ENCODE measurements at places on chromosomes 7 and 10. TPM values are rescaled to one million over a fixed set of nuclear protein-coding genes. Genes with fewer than 3 reads are reported as not detected.

- DNase-seq = peak; percentile 33
Observed at GRCh38 chr7:5831196-5831595, 49.4 kb upstream of the OCM start.

DNA sequence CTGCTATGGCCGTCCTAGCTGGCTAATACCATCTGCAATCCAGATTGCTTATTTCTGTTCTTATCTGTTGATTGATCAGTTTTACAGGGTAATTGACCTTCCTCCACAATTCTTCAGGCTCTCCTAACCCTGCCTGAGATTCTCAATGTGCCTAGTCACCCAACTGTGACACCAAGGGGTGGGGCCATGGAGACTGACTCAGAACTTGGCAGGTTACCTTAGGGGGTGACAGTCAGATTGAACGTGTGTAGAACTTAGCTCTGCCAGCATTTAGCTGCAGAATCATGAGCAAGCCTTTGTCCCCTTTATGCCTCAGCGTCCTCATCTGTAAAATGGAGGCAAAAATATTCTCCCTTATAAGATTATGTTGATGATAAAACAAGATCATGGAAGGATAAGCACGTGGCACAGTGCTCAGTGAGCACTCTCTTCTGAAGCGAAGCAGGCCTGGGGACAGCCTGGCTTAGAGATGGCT lies 19.1 kb upstream of the LEP start:
- no peak for DNase-seq

DNA sequence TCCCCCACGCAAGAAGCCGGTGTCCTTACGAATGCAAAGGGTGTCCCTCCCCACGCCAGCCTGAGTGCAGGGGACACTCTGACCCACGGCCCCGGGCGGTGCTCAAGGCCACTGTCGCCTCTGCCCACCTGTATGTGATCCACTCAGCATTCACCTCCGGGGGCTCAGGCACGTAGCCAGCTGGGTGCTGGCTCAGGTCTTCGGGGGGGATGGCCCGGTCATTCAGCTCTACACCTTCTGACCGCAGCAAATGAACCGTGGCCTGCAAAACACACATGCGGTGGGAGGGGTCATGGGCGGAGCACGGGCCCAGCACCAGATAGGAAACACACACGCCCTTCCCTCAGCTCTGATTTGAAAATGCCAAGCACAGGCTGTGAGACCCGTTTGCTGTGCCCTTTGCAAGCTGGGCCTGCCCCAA lies 25.9 kb downstream of the CFAP46 start:
- DNase-seq = no peak

DNA sequence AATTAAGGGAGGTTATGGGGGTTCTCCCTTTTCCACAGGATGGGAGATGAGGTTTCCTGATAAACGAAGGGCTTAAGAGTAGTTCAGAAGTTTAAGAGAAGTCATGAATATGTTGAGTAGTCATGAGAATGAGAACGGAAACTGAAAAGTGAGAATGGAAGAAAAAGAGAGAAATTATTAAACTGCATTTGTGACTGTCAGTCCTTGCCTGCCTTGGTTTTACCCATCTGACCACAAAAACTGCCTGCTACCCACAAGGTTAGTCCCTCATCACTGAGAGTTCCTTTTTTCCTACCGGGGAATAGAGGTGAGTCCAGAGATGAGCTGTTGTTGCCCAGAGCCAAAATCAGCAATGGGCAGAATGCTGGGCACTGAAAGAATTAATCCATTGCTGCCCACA lies 174.1 kb upstream of the BET1 start:
- no peak for DNase-seq

DNA sequence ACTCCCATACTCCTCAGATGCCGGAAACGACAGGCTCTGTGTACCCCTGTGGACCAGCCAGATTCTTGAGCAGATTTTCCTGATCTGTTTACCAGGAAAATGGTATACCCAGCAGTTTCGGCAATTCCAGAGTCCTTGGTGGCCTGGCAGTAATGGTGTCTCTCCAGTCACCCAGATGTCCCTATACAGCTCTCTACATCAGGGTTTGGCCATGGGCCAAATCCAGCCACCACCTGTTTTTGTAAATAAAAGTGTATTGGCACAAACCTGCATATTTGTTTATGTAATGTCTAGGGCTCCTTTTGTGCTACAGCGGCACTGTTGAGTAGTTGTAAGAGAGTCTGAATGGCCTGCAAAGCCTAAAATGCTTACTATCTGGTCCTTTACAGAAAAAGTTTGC lies 491.3 kb downstream of the RPS24 start:
- no peak for DNase-seq

GRCh38 chr10:131249955-131250344 lies 61.6 kb downstream of the TCERG1L start:
- no peak for DNase-seq

- peak; percentile 32 for DNase-seq
Observed at GRCh38 chr7:32905175-32905662, 13.7 kb upstream of the KBTBD2 start.

DNA sequence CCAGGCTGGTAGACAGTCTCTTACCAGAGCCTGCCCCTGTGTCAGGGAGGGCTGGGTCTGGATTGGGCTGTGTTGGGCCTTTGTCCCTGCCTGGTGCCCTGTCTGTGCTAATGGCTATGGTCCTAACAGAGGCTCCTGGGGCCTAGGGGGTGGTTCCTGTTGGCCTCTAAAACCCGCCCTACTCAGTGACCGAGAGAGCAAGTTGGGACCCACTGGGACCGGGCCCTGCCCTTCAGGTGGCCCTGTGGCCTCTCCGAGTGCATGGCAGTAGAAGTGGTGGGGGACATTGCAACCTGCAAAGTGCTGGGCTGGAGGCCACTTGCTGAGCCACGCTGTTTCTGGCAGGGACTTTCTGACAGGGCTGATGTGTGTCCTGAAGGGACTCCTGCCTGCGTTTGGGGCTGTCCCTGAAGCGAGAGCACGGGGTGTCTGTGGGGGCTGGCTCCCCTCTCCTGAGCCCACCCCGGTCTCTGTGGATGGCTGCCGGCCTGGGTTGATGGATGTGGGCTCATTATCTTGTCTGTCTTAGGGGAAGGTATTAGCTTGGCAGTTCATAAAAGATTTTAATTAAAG lies 56.2 kb downstream of the GLRX3 start:
- DNase-seq = no peak

GRCh38 chr7:2928613-2929311 lies 84.7 kb upstream of the GNA12 start:
- DNase-seq = no peak

- no peak for DNase-seq
Observed at GRCh38 chr10:118669020-118669791, 73.8 kb upstream of the PRLHR start.

DNA sequence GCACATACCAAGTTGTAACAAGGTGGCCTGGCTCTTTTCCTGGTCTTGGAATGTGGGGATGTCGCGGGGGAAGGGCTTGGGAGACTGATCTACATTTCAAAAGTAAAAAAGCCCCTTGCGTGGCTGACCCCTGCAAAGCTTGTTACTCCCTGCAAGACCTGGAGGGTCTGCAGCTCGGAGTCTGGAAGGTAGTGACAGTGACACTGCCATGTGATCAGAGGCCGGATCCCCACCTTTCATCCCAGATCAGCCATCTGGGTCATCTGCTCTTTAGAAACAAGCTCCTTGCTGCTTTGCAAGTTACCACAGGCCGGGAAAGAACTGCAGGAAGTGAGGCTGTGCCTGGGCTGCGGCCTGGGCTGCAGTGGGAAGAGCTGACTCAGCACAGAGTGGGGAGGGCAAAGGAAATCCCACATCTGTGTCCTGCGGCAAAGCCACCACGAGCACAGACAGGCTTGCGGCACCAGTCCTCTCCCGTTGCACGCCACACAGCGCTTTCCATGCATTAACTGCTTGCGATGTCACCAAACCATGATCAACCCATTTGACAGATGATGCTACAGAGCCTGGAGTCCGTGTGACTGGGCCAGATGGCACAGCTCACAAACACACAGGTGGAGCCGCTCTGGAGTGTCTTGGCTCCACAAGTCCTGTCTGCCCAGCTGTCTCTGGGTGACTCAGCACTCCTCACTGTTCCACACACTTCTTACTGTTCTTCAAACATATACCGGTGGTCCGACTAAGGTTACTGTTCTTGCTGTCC lies 97.7 kb downstream of the SH3PXD2A start:
- DNase-seq = no peak

- DNase-seq = no peak
Observed at GRCh38 chr7:130329681-130330080, 14.9 kb upstream of the CPA5 start.

- DNase-seq = no peak
Observed at GRCh38 chr10:68871105-68871711, 29.9 kb upstream of the DDX50 start.

DNA sequence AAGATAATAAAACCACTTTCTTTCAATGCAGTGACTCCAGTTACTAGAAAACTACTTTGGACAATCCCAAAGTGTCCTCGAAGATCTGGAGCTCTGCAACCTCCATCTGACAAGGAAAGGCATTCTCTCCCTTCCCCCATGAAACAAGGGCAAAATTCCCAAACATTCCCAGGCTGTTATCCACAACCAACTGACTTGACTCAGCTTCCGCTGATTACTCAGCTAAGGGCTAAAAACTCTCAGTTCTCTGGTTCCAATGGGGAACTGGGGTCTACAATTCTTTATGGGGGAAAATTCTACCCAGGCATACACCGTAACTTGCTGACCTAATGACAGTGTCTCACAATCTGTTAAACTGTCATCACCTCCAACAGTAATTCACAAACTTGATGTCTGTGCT lies 48.4 kb downstream of the SFMBT2 start:
- no peak for DNase-seq

GRCh38 chr7:45187089-45187945 lies 29.7 kb downstream of the RAMP3 start:
- no peak for DNase-seq

DNA sequence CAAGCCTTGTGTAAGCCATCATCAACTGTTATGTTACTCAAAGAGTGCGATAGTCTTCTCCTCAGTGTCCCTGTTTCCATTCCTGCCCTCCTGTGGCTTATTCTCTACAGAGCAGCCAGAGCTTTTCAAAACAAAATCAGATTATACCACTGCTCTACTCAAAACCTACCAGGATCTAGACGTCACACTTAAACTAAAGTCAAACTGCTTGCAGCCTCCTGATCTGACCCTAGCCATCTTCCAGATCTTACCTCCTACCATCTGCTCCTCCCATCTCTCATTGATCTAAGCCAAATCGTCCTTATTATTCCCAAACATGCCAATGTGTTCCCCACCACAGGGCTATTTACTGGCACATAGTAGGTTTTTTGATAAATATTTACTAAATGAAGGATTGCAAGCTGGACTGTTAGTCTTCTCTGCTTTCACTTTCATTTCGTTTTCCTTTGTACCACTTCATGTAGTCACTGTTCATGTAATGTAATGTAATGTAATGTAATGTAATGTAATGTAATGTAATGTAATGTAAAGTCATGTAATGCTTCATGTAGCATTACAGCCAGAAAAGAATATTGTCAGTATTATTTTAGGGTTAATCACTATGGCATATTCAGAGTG lies 116.1 kb downstream of the GPR37 start:
- no peak for DNase-seq

DNA sequence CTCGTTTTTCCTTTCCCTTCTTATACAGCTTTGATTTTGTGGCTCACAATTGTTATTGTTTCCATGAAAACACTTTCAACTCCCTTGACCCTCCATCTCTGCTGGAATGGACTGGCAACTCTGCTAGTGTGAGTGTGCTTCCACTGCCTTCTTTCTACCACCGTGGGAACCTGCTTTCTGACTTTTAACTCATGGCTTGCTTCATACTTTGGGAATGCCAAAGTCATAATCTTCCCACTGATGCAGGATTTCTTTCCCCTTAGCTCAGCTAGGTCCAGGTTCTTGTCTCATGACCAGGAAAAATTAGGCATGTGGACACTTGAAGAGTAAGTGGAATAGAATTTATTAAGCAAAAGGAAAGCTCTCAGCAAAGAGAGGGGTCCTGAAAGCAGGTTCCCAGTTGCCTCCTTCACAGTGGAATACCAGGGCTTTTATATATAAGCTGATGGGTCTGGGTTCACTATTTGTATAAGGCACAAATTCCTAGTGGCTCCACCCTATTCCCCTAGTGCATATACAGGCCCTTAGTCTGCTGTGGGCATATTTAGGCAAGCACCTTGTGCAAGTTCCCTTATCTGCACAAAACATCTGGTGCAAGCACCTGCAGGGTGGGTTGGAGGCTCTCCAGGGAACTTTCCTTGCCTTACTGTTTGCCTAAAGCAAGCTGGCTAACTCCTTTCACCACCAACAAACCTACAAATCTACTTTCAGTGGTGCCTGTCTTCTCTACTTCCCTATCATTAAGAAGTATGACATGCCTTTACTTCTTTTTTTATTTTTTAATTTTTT lies 119.5 kb downstream of the CFAP58 start:
- no peak for DNase-seq

DNA sequence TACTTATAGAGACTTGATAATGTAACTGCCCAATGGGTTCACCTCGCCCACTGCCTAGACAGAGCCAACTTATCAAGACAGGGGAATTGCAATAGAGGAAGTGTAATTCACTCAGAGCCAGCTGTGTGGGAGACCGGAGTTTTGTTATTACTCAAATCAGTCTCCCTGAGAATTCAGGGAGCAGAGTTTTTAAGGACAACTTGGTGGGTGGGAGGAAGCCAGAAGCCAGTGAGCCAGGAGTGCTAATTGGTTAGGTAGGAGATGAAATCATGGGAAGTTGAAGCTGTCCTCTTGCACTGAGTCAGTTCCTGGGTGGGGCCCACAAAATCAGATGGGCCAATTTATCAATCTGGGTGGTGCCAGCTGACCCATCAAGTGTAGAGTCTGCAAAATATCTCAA lies 20.1 kb upstream of the C7orf33 start:
- DNase-seq = no peak

DNA sequence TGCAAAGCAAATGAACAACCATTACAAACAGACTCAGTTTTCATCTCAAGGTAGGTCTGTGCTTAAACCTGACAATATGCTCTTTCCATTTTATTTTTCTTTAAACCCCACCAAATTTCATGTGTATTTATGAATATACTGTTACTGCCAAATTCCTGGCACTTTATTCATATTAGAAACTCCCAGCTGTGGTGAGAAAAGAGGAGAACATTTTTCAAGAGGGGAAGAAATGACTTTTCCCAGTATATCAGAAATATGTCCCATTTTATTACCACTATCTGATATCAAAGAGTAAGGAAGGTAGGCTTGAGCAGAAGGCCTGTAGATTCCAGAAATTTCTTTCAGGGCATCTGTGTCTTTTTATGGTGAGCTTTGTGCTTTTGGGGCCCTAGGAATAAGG lies 189.6 kb downstream of the ADAM12 start:
- no peak for DNase-seq

- DNase-seq = no peak
Observed at GRCh38 chr7:146414373-146414772, 297.8 kb downstream of the CNTNAP2 start.

COL28A1 gene
- 0.82 TPM for total RNA-seq

AFAP1L2 gene
- 6.1 TPM for total RNA-seq

CRHR2 gene
- total RNA-seq = 0.41 TPM

POM121L12 gene
- not detected for total RNA-seq

CHPF2 gene
- total RNA-seq = 18.3 TPM

SLC16A12 gene
- total RNA-seq = 1.2 TPM

UFSP1 gene
- total RNA-seq = 3.7 TPM

SLC26A5 gene
- total RNA-seq = not detected

TAC1 gene
- 21.2 TPM for total RNA-seq

LIPJ gene
- 3.7 TPM for total RNA-seq

All from frontal cortex (tissue), 4 donors.